ENCODE measurements at places on chromosomes 5 and 9. TPM values are rescaled to one million over a fixed set of nuclear protein-coding genes. Genes with fewer than 3 reads are reported as not detected.
A peak's percentile ranks its signal among the peaks of the same experiment; 100 is the strongest.

DNA sequence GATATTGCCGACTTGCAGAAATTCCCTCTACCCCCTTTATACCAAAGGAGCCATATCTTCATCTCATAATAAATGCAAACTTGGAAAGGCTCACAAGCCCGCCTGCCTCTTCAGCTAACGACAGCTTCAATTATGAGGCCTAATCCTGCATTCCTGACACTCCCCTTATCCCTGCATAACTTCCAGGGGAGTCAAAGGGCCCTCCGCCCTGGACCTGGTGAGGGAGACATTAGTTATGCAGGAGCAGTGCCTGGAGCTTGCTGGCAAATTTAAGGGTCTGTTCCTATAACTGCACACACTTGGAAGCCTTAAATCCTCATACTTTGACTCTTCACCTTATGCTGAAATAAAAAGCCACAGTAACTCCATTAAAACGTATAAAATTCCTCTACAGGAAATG lies 617.9 kb downstream of the BNC2 start:
- peak; percentile 11 for DNase-seq

The GABRA1 gene
- total RNA-seq: 0.21 TPM

DNA sequence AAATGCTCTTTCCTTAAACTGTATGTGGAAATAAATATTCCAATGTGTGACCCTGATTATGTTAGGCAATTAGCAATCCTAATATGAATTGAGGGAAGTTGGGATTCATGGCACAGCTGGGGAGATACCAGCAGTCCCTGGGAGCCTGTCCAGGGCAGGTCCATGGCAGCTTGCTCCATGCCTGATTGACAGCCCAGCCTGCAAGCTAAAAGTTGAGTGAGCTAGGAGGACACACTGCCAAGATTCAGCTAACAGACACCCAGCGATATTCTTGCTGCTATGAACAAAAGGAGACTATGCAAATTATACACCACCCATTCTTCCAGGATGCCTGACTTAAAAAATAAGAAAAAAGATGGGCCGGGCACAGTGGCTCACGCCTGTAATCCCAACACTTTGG lies 6.2 kb downstream of the TGFBI start:
- DNase-seq: no peak

The SEMA6A gene
- 54.0 TPM for total RNA-seq

DNA sequence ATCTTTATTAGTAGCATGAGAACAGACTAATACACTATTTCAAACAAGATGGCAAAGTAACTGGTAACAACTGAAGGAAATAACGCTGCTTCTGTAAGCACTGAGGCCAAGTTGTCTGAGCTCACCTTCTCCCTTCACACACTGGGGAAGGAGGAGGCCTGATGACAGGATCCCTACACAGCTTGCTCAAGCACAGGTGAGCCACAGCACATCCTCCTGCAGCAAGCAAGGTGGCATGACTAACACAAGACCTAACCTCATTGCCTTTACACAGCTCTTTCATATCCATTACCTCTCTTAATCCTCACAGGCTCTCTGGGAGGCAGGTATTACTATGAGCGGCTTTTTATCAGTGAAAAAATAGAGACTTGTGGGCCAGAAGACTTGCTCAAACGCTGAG lies 83.3 kb downstream of the ARL15 start:
- no peak for DNase-seq

The POU5F2 gene
- 10.5 TPM for total RNA-seq

- no peak for DNase-seq
These were observed 36.3 kb upstream of the UBTD2 start for GRCh38 chr5:172319708-172320441.

Data from urinary bladder (tissue), 4 donors.